Stimulated activated CD4-positive, alpha-beta T cell treated with anti-CD3 and anti-CD28 coated beads, Interleukin-15, amount 100 ng/mL, for 48 hours (primary cell): ENCODE measurements at places on chromosomes 3 and 15.

- no peak for DNase-seq
Observed at GRCh38 chr3:111712294-111713167, 117.4 kb upstream of the ZBED2 start.

GRCh38 chr3:156172536-156172935 is 52.2 kb downstream of the KCNAB1 start:
- no peak for DNase-seq

DNA sequence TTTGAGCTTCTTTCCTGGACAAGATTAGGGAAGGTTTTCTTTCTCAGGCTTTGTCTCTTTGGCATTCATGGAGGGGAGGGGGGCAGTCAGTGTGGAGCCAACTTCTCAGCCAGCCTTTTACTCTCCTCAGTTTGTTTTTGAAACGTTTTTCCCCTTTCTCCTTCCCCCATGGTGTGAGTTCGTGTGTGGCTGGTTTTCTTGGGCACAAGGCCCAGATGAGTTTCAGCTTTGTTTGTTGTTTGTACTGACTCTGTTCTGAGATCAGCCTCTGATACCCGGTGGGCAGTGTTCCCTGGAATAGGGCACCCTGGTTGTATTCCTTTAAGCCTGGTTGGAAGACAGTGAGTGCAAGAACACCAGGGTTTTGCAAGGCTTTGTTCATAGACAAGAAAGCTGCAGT is 168.2 kb upstream of the RARB start:
- DNase-seq = no peak

GRCh38 chr15:55869660-55870059 is 123.8 kb downstream of the NEDD4 start:
- DNase-seq = no peak

DNA sequence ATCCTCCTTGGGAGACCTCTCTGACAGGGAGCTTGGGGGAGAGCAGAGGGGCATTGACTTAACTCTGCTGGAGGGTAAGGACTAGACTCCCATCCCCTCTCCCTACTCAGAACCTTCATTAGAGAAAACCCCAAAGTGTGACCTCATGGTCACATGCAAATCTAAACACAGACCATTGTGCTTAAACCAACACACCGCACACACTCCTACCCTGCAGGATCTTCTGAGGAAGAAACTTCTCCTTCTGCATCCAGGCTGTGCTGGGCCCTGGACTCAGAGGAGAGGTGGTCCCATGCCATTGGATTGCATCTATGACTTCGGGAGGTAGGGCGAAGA is 805 bp upstream of the PARP16 start:
- no peak for DNase-seq

DNA sequence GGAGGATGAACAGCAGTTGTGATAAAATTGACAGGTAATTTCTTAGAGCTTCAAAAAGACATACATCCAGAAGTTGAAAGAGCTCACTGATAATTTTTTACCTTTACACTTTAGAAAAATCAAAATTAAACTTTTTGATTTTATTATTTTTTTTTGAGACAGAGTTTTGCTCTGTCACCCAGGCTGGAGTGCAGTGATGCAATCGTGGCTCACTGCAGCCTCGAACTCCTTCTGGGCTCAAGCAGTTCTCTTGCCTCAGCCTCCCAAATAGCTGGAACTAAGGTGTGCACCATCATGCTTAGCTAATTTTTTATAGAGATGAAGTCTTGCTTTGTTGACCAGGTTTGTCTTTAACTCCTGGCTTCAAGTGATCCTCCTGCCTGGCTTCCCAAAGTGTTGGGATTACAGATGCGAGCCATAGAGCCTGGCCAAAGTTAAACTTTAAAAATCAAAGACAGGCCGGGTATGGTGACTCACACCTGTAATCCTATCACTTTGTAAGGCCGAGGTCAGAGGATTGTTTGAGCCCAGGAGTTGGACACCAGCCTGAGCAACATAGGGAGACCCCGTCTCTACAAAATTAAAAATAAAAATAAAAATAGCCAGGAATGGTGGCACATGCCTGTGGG is 21.7 kb downstream of the PLA2G4F start:
- DNase-seq = no peak

DNA sequence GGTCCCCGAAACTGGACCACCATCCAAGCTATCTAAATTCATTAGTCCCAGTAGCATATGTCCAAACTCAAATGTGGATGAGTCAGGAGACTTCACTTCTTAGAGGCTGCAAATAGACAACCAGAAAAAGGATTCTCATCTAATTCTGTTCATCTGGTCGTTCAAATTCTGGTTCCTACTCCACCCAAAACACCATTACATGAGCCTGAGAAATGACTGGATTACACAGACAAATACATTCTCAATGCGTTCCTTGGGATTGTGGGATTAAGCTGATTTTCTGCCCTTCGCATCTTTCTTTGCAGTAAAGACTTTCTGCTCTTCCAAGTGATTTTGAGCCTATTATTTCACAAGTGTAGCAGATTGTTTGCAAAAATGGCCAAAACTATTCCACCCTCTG is 472.3 kb upstream of the PROK2 start:
- DNase-seq = no peak

GRCh38 chr3:107425033-107425432 is 47.8 kb downstream of the CCDC54 start:
- DNase-seq = no peak

- no peak for DNase-seq
Observed at GRCh38 chr3:196016485-196016884, 65.4 kb downstream of the TFRC start.

DNA sequence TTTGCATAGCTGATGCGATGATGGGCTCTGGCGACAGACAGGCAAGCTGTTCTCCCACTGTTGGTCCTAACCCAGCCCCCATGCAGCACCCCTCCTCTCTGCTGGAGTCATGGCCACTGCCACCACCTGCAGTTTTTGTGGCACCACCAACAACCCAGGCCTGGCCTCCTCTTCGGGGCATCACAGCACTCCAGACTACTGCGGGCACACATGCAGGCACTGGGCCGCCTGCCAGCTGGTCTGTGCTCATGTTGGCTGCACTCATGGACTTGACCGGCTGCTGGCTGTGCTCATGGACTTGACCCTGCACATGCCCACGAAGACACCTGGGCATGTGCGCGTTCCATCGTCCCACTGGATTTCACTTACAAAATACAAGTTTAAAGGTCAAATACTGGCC is 130.9 kb upstream of the TMEM108 start:
- no peak for DNase-seq

- DNase-seq = no peak
Observed at GRCh38 chr15:75718328-75718727, 5.7 kb upstream of the CSPG4 start.

DNA sequence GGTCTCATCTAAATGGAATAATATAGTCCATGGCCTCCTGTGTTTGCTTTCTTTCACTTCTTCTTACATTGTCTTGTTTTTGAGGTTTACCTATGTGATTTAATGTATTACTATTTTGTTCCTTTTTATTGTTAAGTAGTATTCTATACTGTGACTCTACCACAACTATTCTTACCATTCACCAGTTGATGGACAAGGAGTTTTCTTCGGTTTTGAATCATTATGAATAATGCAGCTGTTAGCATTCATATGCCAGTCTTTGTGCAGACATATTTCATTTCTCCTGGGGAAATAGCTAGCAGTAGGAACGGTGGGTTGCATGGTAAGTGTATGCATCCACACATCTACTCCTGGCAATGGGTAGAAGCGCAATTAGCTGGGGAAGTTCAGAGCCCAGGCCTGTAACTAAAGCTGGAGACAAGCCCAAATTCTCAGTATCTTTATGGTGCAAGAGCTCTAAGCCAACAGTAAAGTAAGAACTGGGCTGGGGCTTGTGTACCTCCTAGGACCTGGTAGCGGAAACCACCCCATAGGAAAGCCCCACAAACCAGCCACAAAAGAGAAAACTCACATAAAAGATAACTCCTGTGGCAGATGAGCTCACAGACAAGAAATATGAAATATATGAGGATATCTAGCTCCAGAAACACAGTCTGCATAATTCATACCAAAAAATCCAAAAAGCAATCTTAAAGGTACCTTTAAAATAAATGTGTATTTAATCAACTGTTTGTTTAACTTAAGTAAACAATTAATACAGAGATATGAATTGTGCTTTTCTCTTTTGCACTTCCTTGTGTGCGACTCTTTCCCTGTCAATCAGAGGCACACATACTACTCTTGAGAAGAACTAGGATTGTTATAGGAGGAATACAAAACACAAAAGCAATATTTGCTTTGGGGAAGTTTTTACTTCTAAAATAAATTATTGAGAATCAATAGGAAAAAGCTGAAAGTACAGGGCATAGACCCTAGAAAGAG is 2.7 kb upstream of the CSTA start:
- no peak for DNase-seq

GRCh38 chr15:74201710-74202420 is 722 bp downstream of the STRA6 start:
- no peak for DNase-seq

DNA sequence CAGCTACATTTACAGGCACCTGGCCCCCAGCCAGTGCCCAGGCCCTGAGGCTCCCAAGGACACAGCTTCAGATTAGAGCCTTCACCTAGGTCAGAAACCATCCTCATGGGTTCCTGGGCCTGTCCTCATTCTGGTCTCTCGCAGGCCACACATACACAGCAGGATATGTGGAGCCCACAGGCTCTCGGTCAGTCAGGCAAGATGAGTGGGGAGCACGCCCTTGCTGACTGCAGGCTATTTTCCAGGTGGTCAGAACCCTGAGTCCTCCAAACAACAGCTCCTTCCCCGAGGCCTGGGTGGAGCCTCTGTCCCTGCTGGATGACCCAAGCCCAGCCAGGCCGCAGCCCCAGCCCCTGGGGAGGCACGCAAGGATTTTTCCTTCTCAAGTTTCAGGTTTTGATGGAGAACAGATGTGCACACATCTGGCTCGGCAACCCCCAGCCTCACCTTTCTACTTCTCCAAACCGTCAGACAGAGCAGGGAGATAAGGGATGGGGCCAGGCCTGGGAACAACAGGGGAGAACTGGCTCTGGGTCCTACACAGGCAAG is 1.6 kb downstream of the STRA6 start:
- no peak for DNase-seq
